ENCODE measurements at places on chromosomes 7 and 10.

DNA sequence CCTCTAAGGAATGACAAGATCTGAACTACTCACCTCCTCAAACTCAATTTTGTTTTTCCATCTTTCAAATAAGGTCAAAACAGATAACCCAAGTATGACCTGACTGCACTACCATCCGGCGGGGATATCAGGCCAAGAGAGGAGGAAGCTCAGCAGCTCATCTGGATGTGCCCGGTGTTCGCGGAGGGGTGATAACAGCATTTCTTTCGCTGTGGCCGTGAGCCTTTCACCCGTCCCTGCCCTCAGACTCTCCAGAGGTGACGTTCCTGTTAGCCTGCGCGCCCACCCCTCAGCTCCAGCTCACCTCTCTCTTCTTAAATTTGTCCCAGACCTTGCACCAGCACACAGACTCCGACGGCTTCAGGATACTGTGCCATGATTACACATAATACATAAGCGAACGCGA lies 526 bp downstream of the ZNF248 start:
- DNase-seq, result no peak

DNA sequence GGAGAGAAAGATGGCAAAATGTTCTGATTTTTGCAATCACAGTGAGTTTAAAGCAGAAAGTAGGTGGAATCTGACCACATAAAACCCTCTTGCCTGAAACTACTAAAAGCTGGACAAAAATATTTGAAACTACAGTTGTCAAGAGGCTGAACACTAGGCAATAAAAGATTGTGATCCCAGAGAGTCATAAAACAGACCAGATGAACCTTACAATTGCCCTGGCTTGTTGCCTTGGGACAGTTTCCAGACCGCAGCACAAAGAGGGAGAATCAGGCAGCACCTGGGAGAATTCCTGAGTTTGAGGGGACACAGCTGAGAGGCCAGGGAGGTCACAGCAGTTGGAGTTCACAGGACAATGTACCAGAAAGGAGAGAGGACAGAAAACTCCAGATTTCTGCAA lies 107.3 kb upstream of the NANOS1 start:
- no peak for DNase-seq

DNA sequence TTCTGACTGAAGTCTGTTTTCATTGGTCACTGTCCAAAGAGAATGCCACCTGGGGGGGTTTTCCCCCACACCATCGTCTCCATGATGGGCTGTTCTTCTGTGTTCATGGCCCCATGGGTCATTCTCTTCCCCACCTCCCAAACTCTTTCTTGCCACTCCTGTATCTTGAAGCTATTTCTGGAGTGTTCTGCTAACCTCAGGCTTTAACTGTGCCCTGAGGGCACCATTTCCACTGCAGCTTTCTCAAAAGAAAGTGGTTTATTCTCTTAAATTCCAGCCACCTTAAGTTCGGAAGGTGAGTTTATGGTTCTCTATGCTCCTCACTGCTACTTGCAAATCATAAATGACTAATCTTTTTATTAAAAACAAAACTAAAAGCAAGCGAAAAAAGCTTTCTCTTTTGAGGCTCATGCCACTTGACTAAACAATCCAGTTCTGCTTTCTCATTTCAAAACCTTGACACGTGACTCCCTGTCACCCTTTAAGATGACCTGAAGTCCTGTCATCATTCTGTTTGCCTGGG lies 7.4 kb upstream of the APBB1IP start:
- DNase-seq, result no peak

GRCh38 chr10:104259999-104260774 lies 5.5 kb downstream of the GSTO1 start:
- DNase-seq, result no peak

- DNase-seq, result no peak
These were observed 335.4 kb upstream of the PFKP start for GRCh38 chr10:2731940-2732339.

DNA sequence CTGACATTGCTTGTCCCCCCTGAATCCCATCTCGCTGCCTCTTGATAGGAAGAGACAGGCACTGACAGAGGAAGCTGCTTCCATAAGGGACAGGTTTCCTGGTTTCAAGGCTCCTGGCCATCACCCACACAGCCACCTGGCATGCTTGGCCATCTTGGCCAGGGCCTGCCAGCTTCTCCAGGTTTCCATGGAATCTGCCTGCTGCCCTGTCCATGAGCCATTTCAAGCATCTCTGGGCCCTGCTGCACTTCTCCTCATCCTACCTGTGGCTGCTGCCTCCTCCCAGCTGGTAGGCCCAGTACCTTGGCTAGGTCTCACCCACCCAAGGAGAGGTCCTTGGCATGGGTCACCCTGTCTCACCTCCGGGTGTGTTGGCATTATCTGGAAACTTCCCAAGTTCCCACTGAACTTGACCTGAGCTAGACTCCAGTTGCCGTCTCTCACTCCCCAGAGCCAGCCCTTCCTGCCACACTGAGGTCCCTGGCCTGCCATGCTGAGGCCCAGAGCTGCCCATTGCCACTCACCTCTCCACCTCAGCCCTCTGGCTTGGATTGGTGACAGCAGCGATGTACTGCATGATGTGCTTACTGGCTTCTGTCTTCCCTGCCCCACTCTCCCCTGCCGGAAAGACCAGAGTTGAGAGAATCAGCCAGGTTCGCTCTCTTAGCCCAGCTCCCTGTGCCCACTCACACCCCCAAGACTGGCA lies 2.6 kb downstream of the MYO1G start:
- DNase-seq, result no peak

GRCh38 chr10:92011560-92012214 lies 88.1 kb downstream of the BTAF1 start:
- no peak for DNase-seq

DNA sequence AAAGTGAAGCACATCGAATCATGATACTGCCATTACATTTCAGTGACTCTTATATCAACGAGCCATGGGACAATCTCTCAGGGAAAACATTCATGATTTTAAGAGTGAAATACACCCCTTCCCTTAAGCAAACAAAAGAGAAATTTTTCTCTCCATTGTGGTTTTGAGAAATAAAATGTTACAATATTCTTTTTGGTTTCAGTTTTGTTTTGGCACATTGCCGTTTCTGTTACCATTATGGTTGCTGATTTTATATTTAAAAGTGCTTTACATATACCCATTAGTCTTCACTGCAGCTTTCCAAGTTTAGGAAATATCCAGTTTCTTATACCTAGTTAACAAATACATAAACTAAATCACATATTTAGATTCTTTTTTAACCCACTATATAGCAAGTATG lies 126.8 kb upstream of the SEM1 start:
- no peak for DNase-seq

GRCh38 chr7:29987811-29988317 lies 1.7 kb downstream of the SCRN1 start:
- no peak for DNase-seq
